ENCODE measurements at places on chromosomes 5 and 9. TPM values are rescaled to one million over a fixed set of nuclear protein-coding genes. Genes with fewer than 3 reads are reported as not detected.

- no peak for DNase-seq
Observed at GRCh38 chr5:39355324-39355723, 9.0 kb downstream of the C9 start.

GRCh38 chr9:99114049-99114440 lies 9.1 kb downstream of the TGFBR1 start:
- DNase-seq = no peak

- no peak for DNase-seq
Observed at GRCh38 chr9:92723299-92723625, 41.4 kb downstream of the BICD2 start.

- peak; percentile 30 for DNase-seq
Observed at GRCh38 chr5:34914671-34915138, 599 bp downstream of the RAD1 start.

DNA sequence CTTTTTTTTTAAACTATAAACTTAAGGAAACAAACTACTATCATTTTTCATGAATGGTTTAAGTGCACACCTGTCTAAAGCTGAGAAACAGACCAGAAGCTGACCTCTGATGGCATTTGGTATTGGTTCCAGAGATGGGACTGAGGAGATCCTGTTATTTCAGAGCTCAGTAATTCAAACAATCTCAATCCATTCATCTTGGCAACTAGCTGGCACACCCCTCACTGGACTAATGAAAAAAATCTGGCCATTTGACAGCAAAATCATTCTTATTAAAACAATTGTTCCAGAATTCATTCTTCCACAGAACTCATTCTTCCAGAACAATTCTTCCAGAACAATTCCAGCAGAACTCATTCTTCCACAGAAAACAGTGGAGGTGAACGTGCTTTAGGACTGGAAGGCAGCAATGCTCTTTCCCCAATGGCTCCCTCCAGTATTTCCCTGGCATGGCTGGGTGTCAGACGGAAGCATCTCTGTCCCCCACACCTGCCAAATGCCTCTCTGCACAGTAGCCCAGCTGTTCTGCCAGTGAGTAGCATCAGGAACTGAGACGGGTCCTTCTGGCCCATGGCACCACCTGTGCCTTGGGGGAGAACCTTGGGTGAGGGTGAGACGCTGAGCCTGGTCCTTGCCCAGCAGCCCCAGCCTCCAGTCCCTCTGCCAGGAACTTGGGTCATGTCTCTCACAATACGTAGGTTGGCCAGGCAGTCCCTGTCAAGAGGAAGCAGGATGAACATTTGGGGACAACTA lies 87.5 kb upstream of the EQTN start:
- no peak for DNase-seq

ASPN gene
- total RNA-seq = 4.2 TPM

TRIP13 gene
- total RNA-seq = 0.41 TPM

CCDC192 gene
- not detected for total RNA-seq

PCDHA1 gene
- not detected for total RNA-seq
